NCI-H2171 treated with DMSO at 0.1 percent for 48 hours (cell line): ENCODE measurements at places on chromosomes 11 and 22.

DNA sequence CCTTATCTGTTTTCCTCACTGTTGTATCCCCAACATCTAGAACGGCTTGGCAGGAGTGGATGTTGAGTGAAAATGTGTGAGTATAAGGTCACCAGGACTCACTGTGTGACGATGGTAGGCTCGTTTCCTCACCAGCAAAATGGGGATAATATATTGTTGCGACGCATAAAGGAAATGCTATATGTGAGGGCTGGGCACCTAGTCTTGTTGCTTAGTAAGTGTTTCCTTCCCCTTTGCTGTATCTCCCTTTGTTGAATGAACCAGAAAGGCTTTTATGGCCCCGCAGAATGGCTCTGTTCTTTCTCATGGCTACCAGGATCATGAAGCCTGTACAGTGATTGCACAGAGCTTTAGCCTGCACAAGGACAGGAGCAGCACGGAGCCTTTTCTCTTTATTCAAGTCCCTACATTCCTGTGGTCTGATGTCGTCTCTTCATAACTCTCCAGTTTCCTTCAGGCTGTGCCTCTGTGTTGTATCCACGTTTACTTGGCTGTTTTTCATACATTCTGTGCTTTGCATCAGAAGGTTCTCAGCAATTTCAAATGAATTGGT lies 5.4 kb downstream of the TNRC6B start:
- no peak for DNase-seq

DNA sequence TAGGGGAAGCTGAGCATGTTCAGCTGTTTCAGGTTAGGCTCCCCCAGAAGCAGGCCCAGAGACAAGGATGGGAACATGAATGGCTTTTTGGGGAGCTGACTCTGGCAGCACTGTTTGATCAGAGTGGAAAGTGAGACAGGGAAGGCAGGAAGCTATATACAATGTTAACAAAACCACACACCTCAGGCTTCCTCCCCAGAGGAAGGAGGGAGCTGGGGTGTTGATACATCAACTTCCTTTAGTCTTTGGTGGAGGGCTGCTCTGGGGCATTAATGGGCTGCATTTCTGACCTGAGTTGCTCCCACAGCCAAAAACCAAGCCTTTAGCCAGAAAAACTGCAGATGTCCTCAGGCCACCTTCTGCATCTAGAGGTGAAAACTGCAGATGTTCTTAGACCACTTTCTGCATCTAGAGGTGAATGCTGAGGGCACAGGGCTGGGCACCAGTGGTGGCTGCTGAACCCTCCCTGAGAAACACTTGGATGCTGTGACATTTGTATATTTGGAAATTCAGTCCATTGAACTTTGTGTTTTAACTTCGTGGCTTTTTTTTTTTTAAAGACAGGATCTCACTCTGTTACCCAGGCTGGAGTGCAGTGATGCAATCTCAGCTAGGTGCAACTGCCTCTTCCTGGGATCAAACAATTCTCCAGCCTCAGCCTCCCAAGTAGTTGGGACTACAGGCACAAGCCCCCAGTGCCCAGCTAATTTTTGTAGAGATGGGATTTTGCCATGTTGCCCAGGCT lies 49.9 kb downstream of the KIAA1671 start:
- DNase-seq = no peak

DNA sequence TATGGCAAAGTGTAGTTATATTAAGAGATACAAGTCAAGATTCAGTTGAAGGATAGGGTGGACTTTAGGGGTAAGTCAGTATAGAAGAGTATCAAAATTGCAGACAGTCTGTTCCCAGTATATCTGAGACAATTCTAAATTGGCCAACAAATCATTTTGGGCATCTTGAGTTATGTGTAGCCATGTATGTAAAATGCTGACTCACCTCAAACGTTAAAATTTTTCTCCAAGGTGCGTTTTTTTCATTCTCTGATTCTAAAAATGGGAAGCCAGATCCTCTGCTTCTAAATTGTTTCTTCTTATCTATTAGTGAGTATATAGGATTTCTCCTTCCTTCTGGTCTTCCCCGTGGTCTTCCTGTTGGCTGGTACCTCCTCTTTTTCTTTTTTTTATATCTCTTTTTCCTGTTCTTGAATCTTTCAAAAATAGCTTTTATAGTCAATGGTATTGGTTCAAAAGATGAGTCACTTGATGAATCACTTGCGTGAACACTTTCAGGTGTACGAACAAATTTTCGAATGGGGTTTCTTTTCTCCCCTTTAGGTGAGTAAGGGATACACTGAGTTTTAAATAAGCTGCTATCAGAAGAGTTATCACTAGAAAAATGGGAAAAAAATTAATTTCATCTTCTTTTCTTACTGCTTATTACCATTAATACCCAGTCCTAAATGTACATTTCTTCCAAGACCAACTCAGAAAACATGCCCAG lies 3.2 kb downstream of the TAF1D start:
- DNase-seq = no peak

DNA sequence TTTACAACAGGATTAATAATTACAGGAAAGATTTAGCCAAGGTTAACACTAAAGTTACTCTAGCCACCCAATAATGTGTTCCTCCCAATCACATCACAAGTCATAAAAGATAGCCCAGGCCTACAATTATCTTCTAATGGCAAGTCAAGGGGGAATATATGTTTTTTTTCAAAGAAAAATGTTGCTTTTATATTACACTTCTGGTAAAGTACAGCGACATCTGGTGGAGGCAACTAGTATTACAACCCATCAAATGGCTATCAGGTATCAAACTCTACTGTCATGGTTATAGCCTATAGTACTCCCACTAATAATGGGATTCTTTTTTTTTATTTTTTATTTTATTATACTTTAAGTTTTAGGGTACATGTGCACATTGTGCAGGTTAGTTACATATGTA lies 71.8 kb downstream of the XRRA1 start:
- no peak for DNase-seq

DNA sequence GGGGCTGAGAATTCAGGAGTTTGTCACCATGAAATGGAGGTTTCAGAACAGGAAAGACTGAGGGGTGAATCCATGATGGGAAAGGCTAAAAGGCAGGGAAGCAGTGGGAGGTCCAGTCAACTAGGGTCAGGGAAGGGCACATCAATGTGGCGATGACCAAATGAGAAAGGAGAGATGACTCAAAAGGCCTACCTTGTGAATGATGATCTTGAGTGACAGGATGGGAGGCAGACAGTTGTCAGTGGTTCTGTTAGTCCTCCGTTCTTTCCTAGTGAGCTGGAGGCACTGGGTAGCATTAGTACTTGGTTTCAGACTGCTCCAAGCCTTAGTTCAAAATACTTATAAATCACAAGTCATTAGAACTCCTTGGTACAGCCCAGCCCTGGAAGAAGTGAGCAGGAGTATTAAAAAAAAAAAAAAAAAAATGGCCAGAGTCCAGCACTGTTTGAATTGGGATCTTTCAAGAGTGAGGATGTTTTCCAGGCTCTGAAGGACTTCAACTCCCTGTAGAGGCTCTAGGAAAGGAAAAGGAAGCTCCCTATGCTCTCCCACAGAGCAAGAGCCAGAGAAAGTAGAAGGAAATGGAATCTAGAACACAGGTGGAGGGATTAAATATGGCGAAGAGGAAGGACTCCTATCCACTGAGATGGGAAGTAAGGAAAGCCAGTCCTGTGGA lies 8.3 kb upstream of the DCHS1 start:
- no peak for DNase-seq

DNA sequence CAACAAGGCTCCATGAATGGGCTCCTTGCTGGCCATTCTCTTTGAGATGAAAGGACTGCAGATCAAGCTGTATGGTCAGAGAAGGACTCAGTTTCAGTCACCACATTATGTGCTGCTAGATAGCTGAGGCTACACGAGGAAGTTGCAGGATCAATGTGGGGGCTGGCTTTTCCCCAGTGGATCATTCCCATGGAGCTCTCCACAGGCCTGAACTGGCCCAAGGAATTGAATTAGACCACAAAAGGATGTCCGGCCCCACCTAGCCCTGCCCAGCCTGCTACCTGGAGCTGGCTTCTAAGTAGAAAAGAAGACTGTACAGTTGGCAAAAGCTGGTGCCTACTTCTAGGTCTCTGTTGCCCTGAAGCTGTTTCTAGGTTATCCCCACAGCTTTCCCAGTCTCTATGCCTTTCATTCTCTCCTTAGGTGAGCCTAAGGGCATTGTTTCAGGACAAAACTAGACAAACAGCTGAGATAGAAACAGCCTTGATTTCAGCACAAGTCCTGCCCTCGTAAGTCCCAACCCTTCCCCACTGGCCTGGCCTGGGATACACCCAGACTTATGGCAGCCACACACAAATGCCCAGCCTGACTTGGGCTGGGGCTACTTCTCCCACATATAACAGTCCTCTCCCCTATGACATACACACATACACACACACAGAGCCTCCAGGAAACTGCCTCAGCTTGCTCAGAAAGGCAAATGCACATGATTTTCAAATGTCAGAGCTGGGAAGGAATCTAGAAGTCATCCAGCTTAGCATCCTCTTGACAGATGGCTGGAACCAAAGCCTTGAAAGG lies 129.1 kb upstream of the NCAM1 start:
- DNase-seq = no peak

DNA sequence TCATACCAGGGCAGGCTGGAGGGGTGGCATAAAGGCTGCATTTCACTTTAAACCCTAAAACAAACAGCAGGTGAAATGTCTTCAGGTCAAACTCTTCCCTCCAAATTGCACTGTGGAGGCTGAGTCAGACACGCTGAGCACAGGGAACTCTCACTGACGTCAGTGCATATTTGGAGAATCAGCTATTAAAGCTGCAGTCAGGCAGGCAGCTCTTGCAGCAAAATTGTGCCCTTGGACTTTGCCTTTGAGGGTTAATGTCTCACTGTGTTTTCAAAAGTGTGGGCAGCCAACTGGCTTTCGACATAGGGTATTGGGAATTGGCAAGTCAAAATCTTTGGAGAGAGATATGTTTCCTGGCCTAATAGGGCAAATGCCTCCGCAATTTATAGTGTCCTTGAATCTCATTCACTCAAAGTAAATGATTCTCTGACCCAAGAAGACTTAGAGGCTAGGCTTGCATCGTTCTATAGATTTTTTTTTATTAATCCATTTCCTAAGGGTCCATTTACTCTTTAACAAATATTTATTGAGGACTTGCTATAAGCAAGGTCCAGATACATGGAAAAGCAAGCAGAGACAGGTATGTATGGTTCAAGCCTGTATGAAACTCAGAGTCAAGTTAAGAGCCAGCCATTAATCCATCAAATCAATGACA lies 27.7 kb upstream of the SMCO4 start:
- no peak for DNase-seq

GRCh38 chr11:113664981-113665710 lies 41.0 kb downstream of the TMPRSS5 start:
- no peak for DNase-seq
